ENCODE measurements at places on chromosomes 11 and 22. TPM values are rescaled to one million over a fixed set of nuclear protein-coding genes. Genes with fewer than 3 reads are reported as not detected.

- H3K36me3 ChIP-seq, result no peaks in the 10 kb centered on the region
- no peak for DNase-seq
- H3K4me3 ChIP-seq, result peak overlapping the region; percentile 98
- no peaks in the 10 kb centered on the region for H3K27me3 ChIP-seq
- peaks cover 9% of the 10 kb centered on the region for H3K4me1 ChIP-seq
These were observed 999 bp downstream of the TSKU start for GRCh38 chr11:76783896-76784813.

- H3K36me3 ChIP-seq, result no peaks in the 10 kb centered on the region
- DNase-seq, result no peak
- no peak overlapping the region for H3K27ac ChIP-seq
- H3K27me3 ChIP-seq, result no peaks in the 10 kb centered on the region
These were observed 8.8 kb upstream of the LGALS2 start for GRCh38 chr22:37588546-37589215.

- H3K36me3 ChIP-seq, result no peaks in the 10 kb centered on the region
- no peak for DNase-seq
- H3K27me3 ChIP-seq, result no peaks in the 10 kb centered on the region
- no peaks in the 10 kb centered on the region for H3K4me1 ChIP-seq
- no peak overlapping the region for H3K27ac ChIP-seq
These were observed 6.4 kb downstream of the MUC5AC start for GRCh38 chr11:1163911-1164735.

DNA sequence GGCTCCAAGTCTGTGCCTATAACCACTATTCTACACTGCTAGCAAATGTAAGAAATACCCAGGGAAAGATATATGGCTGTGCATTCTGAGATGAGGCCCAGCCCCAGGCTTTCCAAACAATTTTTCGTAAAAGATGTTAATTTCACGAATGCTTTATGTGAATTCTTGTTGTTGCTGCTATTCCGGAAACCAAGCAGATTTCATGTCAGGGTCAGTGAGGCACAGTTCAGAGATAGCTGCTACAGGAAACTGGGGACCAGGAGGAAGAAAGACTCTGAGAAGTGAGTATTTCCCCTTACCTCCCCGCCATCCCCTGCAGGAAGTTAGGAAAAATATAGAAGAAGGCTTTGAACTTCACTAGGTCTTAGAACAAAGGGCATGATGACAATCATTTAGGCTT is 84.7 kb upstream of the TP53I11 start:
- no peaks in the 10 kb centered on the region for H3K4me1 ChIP-seq
- no peak for DNase-seq
- no peaks in the 10 kb centered on the region for H3K27me3 ChIP-seq
- H3K27ac ChIP-seq, result no peak overlapping the region
- H3K4me3 ChIP-seq, result no peak overlapping the region

GRCh38 chr22:45036154-45036553 is 26.3 kb upstream of the PHF21B start:
- no peaks in the 10 kb centered on the region for H3K27me3 ChIP-seq
- H3K27ac ChIP-seq, result no peak overlapping the region
- H3K36me3 ChIP-seq, result no peaks in the 10 kb centered on the region
- no peak for DNase-seq
- no peak overlapping the region for H3K4me3 ChIP-seq

DNA sequence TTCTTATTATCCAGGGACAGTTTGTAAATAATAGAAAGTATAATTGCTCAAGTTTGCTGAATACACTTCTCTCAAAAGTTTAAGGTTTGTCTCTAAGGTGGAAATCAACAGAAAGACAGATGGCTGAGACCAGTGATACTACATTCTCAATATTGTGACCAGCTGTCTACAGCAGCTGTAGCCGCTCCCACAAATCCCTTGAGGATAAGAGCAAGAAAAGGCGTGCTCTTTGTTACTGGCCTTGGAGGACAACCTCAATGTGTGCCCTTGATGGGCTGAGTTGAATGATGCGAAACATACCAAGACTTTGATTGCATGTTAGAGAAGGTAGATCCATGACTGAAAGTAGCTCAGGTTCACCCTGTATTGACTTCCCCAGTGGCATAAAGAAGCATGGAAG is 6.1 kb downstream of the OR6M1 start:
- no peak overlapping the region for H3K4me3 ChIP-seq
- no peaks in the 10 kb centered on the region for H3K27me3 ChIP-seq
- no peaks in the 10 kb centered on the region for H3K4me1 ChIP-seq
- no peak overlapping the region for H3K27ac ChIP-seq

DNA sequence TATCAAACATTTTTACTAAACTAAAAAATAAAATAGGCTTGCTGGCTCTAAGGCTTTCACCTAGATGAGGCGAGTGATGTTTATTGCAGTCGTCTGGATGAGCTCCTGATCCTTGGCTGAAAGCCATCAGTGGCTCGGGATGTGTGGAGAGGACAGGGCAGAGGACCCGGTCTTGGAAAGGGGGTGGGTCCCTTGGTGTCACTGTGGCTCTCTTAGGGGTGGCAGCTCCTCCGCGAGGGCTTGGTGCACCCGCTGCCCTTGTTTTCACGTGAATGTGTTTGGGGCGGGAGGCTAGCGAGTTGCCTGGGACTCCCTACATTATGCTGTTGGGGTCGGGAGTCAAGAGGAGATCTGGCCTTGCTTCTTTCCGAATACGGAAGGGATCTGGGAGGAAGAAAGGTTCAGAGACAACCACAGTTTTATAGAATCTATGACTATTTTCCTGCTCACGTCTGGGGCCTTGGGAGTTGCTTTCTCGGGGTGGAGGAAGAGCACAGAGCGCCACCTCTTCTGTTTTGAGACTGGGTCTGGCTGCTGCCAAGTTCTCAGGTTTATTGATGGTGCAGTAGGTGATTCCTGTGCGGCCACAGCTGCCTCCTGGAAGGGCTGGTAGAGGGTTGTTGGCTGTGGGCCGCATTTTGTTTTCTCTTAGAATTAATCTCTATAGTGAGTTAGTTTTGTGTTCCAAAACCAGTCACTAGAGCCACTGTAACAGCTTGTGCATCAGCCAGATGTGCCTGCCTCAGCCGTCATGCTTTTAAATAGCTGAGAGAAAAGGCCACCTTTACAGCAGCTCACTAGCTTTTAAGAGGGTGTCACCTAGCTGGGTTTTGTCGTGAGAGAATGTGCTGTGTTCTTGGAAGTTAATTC is 12.8 kb downstream of the TBC1D22A start:
- H3K36me3 ChIP-seq, result no peaks in the 10 kb centered on the region
- no peaks in the 10 kb centered on the region for H3K27me3 ChIP-seq
- no peak for DNase-seq
- no peak overlapping the region for H3K4me3 ChIP-seq

DNA sequence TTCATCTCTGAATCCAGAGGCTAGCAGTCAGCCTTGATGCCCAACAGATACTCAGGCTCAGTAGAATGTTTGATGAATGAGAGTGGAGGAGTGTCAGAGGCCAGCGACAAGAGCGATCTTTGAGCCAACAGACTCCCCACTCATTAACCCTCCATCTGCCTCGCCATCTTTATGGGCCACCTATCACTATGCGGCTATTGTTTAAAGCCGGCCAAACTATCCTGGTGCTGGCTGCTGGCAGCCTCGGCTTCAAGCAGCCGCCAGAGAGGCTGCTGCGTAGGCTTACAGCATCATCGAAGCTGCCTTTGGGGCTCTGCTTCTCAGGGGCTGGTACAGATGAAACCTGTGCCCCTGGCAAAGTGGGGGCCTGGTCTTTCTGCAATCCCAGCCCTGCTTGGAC is 525.6 kb downstream of the INSC start:
- no peak for DNase-seq
- no peak overlapping the region for H3K4me3 ChIP-seq
- H3K36me3 ChIP-seq, result no peaks in the 10 kb centered on the region
- no peaks in the 10 kb centered on the region for H3K4me1 ChIP-seq

- no peak overlapping the region for H3K4me3 ChIP-seq
- no peaks in the 10 kb centered on the region for H3K27me3 ChIP-seq
- peaks cover 63% of the 10 kb centered on the region for H3K36me3 ChIP-seq
- H3K4me1 ChIP-seq, result peaks cover 37% of the 10 kb centered on the region
- no peak for DNase-seq
- no peak overlapping the region for H3K27ac ChIP-seq
These were observed 27.2 kb downstream of the MORC2 start for GRCh38 chr22:30941363-30941740.

- H3K4me1 ChIP-seq, result no peaks in the 10 kb centered on the region
- no peaks in the 10 kb centered on the region for H3K27me3 ChIP-seq
- H3K36me3 ChIP-seq, result no peaks in the 10 kb centered on the region
- no peak for DNase-seq
These were observed 423.9 kb upstream of the CHORDC1 start for GRCh38 chr11:90646706-90647105.

GRCh38 chr11:122173587-122173986 is 57.6 kb upstream of the BLID start:
- no peaks in the 10 kb centered on the region for H3K36me3 ChIP-seq
- H3K4me3 ChIP-seq, result peak overlapping the region; percentile 45
- H3K27me3 ChIP-seq, result no peaks in the 10 kb centered on the region
- peak overlapping the region; percentile 51 for H3K27ac ChIP-seq
- peaks cover 72% of the 10 kb centered on the region for H3K4me1 ChIP-seq
- no peak for DNase-seq

DNA sequence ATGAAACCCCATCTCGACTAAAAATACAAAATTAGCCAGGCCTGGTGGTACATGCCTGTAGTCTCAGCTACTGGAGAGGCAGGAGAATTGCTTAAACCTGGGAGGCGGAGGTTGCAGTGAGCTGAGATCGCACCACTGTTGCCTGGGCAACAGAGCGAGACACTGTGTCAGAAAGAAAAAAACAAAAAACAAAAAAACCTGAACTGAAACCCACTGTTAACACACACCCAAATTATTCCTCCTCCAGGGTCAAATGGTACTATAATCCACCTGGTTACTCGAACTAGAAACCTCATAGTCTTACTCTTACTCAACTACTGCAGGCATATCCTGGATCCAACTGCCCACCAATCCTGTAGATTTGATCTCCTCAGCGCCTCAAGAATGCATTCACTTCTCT is 35.5 kb downstream of the USP28 start:
- H3K36me3 ChIP-seq, result peaks cover 7% of the 10 kb centered on the region
- no peaks in the 10 kb centered on the region for H3K4me1 ChIP-seq
- no peak overlapping the region for H3K4me3 ChIP-seq
- DNase-seq, result no peak
- H3K27ac ChIP-seq, result no peak overlapping the region
- H3K27me3 ChIP-seq, result no peaks in the 10 kb centered on the region

GRCh38 chr11:934527-934926 is 8.9 kb downstream of the AP2A2 start:
- H3K4me3 ChIP-seq, result no peak overlapping the region
- H3K4me1 ChIP-seq, result peaks cover 17% of the 10 kb centered on the region
- H3K27me3 ChIP-seq, result no peaks in the 10 kb centered on the region
- H3K36me3 ChIP-seq, result no peaks in the 10 kb centered on the region
- H3K27ac ChIP-seq, result no peak overlapping the region
- DNase-seq, result no peak

DNA sequence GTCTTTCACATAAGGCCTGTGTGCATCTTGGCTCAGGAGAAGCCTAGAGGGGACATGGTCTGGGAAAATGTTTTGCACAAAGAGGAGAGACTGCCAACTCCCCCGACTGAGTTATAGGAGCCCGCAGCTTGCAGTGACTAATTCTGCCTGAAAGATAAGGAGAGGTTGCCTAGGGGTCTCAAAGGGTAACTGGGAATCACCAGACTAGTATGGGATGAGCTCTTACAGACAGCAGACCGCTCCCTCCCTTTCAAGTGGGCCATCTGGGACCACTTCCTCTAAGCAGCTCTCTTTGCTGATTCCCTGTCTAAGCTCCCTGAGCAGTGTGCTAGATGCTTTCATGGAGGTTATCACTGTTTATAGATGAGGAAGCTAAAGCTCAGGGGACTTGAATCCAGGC is 105.1 kb downstream of the TENM4 start:
- no peak overlapping the region for H3K27ac ChIP-seq
- H3K4me1 ChIP-seq, result no peaks in the 10 kb centered on the region
- no peak for DNase-seq
- H3K4me3 ChIP-seq, result no peak overlapping the region

DNA sequence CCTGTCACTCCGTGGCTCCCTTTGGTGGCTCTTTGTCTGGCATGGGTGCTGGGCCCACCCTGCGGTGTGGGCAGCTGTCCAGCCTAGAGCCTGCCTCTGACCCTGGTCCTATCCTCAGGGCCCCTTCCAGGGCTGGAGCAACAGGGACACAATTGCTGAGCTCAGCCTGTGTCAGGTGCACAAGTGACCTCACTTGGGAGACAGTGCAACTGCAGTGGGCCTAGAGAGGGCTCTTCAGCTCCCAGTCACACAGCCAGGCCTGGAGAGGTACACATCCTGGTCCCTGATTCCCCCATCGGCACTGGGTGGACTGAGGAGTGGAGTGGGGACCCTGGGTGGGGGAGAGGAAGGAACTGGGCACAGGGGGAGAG is 43.9 kb downstream of the RTN4R start:
- H3K4me3 ChIP-seq, result no peak overlapping the region
- no peak overlapping the region for H3K27ac ChIP-seq
- no peak for DNase-seq
- H3K27me3 ChIP-seq, result no peaks in the 10 kb centered on the region

DNA sequence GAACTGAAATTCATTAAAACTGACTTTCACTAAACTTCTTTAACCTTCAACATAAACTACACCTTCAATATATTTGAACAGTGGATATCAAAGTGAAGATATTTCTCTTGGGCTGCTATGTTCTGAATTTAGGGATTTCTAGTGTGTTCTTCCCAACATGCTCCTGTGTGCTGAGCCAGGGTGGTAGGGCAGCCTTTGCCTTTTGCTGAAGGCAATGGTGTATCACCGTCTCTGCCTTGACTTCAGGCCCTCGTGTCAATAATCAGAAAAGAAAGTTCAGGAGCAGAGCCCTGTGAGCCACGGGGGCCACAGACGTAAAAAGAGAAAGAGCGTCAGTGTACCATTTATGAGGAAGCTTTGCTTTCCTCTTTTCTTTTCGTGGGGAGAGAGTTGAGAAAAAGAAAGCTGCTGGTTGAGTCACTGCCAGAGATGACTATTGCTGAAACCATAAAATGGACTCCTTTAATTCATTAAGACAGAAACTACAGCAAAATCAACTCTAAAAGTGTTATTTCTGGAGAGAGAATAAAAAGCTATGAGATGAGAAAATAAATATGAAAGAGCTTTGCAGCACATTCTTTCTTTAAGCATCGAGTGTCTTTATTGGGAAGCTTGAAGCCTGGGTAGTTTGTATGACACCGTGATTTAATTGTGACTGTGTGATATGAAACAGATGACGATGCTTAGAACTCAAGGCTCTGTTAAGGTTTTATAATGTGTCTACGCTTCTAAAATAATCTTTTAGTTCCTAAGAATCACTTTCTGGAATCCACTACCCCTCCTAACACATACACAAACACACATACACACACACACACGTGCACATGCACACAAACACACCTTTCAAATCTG is 271.8 kb upstream of the MTNR1B start:
- DNase-seq, result no peak
- no peak overlapping the region for H3K27ac ChIP-seq

- no peak overlapping the region for H3K4me3 ChIP-seq
- H3K36me3 ChIP-seq, result no peaks in the 10 kb centered on the region
- no peak for DNase-seq
- H3K27me3 ChIP-seq, result no peaks in the 10 kb centered on the region
- H3K4me1 ChIP-seq, result no peaks in the 10 kb centered on the region
These were observed 8.0 kb downstream of the MTNR1B start for GRCh38 chr11:92977401-92977800.

GRCh38 chr11:72072348-72072747 is 8.0 kb downstream of the NUMA1 start:
- peaks cover 31% of the 10 kb centered on the region for H3K4me1 ChIP-seq
- H3K36me3 ChIP-seq, result no peaks in the 10 kb centered on the region
- DNase-seq, result no peak
- no peaks in the 10 kb centered on the region for H3K27me3 ChIP-seq
- H3K4me3 ChIP-seq, result no peak overlapping the region

Gene SLC22A6
- total RNA-seq, result not detected

Gene VPREB3
- not detected for total RNA-seq

Gene CCDC15
- total RNA-seq, result 1.2 TPM

Gene SCN2B
- total RNA-seq, result 0.07 TPM

Measured in thoracic aorta (tissue), 2 donors.